Camera-type eye (tissue), 1 donor: ENCODE measurements at places on chromosomes 11 and 22. TPM values are rescaled to one million over a fixed set of nuclear protein-coding genes. Genes with fewer than 3 reads are reported as not detected.

Gene C11orf86
- not detected for total RNA-seq

Gene CACNA1I
- total RNA-seq, result 1.9 TPM

Gene PRR33
- total RNA-seq, result 0.16 TPM

Gene SYT8
- total RNA-seq, result 9.7 TPM

Gene SCN2B
- 7.4 TPM for total RNA-seq

Gene FAM111B
- total RNA-seq, result 12.1 TPM

Gene MPZL2
- total RNA-seq, result 18.4 TPM

Gene HNRNPUL2
- total RNA-seq, result 27.4 TPM

Gene PLCB3
- 18.0 TPM for total RNA-seq

Gene GAB2
- total RNA-seq, result 15.7 TPM

Gene FOSL1
- total RNA-seq, result not detected

Gene GLYAT
- total RNA-seq, result not detected

Gene NXPE1
- not detected for total RNA-seq

Gene DEUP1
- 1.3 TPM for total RNA-seq

Gene GP1BB
- 6.6 TPM for total RNA-seq

Gene OR52E8
- not detected for total RNA-seq

Gene PLXNB2
- 169 TPM for total RNA-seq

Gene LINC01488
- 0.38 TPM for total RNA-seq
